Activated CD8-positive, alpha-beta memory T cell treated with anti-CD3 and anti-CD28 coated beads for 24 hours (primary cell): ENCODE measurements at places on chromosomes 2 and 18.

- DNase-seq = no peak
Measured at GRCh38 chr2:42193722-42194187, 24.6 kb downstream of the EML4 start.

DNA sequence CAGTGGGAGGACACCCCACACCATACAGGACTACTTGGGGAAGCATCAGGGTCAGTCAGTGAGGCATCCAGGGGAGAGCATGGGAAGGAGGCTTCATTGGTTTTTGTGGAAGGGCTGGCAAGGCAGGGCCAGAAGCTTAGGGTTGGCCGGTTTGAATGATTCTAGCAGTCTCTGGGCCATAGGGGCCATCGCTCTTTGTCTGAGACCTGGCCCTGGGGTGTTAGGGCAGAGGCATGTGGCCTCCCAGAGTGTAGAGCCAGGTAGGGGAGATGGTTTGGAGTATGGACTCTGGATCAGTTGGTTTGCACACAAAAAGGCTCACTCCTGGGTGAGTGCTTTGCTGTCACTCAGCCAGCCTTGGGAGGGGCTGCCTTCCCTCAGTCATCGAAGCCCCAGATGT, 98.5 kb downstream of the GLI2 start:
- no peak for DNase-seq

DNA sequence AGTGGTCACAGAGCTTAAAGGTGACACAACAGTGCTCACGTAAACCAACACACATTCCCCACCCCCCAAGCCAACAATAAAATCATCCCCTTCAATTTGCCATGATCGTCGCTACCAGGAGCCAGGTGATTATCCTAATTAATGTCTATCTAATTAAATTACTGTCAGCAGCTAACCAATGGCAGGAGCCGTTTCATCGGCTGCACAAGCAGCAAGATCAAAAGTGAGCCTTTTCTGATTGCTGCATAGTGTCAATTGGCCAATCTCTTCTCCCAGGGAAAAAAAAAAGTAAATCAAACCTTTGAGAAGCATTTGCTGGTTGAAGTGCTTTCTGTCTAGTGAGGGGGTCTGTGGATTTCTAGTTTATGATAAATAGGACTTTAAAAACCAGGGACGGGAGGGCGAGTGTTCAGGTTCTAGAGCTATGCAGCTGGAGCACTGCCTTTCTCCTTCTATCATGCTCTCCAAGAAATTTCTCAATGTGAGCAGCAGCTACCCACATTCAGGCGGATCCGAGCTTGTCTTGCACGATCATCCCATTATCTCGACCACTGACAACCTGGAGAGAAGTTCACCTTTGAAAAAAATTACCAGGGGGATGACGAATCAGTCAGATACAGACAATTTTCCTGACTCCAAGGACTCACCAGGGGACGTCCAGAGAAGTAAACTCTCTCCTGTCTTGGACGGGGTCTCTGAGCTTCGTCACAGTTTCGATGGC, at the start of gene TBR1:
TSS of gene TBR1 (plus strand) at position 311 of the 721 bp plus-strand sequence. CDS start at position 425, 114 bp downstream.
- no peak for DNase-seq

DNA sequence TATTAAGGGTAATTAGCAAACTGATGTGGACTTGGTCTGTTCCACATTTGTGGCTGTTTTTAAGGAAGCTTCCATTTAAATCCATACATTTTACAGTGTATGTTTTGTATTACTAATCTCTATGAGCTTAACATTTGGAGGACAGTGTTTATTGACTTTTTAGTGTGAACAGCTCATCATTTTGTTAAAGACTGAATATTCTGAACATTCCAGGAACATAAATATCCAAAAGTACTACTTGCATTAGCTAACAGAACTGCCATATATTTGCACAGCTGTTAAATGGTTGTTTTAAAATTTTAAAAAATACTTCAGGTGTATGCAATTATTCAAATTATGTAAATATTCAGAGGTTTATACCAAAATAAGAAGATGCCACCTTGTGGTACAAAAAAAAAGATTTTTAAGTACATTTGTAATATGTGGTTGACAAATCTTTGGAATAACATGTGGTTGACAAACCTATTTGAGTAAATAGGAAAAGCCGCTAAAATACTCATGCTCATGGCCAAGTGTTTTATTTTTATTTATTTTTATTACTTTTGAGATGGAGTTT, 439.7 kb upstream of the FANCL start:
- DNase-seq = no peak

GRCh38 chr18:43405097-43405496, 127.8 kb upstream of the SYT4 start:
- no peak for DNase-seq

DNA sequence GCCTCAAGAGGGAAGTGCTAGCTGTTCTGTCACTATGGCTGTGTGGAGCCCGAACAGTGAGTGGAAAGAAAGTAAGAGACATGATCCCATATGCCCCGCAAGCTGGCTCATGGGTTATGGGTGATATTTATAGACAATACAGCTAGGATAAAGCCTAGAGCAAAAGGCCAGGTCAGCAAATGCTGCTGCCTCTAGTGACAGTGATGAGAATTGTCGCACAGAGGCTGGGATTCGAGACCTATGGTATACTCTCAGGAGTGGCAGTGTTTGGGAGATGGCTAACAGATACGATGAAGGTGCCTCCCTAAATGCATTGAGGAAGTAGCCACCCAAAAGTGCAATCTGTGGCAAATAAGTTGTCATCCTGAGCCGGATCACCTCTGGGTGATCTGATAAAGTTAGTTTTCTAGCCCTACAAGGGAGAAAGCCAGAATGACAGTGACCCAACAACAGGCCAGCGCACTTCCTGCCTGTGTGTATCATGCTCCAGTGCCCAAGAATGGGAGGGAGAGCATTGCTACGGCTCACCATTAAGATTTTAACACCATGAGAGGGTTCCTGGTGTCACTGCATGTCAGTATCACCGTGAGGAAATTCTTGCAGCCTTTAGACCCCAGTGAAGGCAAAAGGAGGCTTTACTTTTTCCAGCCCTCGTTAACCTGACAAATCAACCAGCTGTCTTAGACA, 92.2 kb upstream of the TGFA start:
- no peak for DNase-seq

DNA sequence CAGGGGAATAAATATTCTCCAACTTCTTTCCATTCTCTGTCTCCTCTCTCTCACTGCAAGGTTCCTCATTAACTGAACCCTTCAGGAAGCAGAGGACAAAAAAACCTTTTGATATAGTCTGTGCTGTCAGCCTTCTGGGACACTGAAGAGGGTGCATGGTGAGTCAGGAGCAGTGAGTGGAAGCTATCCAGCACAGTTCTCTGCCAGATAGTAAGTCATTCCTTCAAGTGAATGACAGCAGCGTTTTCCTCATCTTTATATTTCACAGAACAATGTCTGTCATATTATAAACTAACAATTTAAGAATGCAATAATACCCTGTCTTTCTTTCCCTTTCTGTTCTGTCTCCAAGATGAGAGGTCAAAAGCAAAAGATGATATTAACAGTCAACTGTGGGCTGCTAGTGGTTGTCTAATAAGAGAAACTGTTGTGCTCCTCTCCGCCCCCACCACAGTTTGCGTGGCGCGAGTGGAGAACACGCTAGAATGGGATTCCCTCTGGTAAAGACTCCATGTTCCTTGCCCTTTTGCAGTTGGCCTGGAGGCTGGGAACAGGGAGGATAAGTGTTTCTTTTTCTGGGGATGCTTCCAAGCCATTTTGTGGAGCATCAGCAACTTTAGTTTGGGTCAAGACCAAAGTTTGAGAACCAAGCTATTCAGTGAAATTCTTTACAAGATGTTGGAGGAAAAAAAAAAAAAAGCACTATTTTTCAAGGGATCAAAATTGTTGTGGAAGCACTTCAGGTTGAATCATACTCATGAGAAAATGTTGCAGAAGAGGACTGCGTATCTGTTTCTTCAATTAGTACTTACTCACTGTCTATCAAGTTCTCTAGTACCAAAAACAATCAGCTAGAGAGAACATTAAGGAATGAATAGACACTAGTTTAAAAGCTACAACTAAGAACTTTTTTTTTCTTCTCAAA, 430.2 kb downstream of the SETBP1 start:
- DNase-seq = no peak

GRCh38 chr2:197606180-197606579, 69.2 kb downstream of the RFTN2 start:
- DNase-seq = no peak

DNA sequence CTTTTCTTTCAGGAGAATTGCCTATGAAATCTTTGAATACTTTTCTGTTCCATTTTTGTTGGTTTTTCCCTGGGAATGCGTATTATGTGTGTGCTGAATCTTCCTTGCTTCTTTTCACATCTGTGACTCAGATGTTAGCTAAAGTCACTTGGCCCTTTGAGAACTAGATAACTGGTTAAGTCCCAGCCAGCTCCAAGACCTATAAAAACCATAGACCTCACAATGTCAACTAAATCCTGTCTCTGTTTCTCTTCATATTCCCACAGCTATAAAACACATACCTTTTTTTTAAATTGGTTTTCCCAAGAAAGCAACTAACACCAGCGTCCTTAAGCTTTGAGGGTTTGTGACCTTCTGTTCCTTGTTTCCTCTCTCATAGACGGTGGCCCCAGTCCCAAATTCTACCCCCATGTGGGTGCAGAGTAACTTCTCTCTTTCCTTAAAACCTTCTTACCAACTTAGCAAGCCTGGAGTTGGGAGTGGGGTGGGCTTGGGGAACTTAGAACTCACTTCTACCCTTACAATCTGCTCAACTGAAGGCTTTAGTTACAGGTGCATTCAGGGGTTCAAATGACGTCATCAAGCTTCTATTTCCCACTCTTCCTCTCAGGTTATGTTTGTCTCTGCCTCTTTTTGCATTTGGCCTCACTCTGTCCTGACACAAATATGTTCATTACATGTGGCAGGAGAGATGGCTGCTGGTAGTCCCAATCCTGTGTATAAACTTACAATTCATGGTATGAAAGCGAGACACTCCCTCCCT, 58.1 kb upstream of the TGIF1 start:
- DNase-seq = no peak

- peak; percentile 51 for DNase-seq
Measured at GRCh38 chr2:234479465-234479864, 17.4 kb downstream of the ARL4C start.

- peak; percentile 73 for DNase-seq
Measured at GRCh38 chr2:29010946-29011345, 29.8 kb downstream of the TOGARAM2 start.

- DNase-seq = no peak
Measured at GRCh38 chr18:36015629-36016028, 43.1 kb downstream of the RMP24 start.

GRCh38 chr18:52341103-52341432, 1.1 kb downstream of the DCC start:
- DNase-seq = no peak

- DNase-seq = no peak
Measured at GRCh38 chr2:171320208-171320621, 113.6 kb downstream of the METTL8 start.

- no peak for DNase-seq
Measured at GRCh38 chr2:44688456-44689124, 252.9 kb upstream of the SIX3 start.

DNA sequence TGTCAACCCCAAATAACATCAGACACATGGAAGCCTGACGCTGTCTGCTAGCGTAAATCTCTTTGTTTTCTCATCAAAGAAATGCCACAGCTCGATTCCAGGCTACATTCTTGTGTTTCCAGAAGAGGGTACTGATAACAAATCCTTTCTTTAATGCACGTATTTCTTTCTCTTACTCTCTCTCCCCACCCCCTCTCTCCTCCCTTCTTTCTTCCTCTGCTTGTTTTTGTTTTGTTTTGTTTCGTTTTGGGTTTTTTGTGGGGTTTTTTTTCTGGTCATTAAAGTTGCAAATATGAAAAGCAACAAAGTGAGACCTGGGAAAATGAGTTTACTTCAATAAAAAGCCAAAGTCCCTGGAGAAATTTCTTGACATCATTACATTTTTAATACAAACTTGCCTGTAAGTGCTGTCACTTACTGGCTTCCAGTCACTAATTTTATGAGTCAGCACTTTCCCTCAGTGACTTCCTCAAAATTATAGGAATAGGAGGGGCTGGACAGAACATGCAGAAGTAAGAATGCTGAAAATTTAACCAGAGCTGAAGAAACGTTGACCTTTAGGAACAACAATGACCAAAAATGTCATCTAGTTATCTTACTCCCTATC, 106.7 kb upstream of the NABP1 start:
- DNase-seq = no peak

- no peak for DNase-seq
Measured at GRCh38 chr18:55489034-55489986, 98.7 kb downstream of the TCF4 start.

DNA sequence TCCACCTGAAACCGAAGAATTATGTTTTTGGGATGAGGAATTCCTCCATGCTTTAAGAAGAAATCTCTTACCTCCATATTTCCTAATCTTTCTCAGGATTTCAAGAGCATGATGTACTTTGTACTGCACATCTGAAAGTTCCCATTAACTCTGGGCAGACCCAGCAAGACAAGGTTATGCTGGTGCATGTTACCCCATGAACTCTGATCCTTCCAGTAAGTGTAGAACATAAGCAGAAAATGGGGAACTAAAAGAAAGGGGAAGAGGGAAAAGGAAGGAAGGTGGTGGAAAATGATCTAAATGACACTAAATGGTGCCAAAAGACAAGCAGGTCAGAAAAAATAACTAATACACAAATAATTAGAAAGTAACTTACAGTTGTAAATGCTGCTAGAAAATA, 50.7 kb downstream of the STRN start:
- no peak for DNase-seq

DNA sequence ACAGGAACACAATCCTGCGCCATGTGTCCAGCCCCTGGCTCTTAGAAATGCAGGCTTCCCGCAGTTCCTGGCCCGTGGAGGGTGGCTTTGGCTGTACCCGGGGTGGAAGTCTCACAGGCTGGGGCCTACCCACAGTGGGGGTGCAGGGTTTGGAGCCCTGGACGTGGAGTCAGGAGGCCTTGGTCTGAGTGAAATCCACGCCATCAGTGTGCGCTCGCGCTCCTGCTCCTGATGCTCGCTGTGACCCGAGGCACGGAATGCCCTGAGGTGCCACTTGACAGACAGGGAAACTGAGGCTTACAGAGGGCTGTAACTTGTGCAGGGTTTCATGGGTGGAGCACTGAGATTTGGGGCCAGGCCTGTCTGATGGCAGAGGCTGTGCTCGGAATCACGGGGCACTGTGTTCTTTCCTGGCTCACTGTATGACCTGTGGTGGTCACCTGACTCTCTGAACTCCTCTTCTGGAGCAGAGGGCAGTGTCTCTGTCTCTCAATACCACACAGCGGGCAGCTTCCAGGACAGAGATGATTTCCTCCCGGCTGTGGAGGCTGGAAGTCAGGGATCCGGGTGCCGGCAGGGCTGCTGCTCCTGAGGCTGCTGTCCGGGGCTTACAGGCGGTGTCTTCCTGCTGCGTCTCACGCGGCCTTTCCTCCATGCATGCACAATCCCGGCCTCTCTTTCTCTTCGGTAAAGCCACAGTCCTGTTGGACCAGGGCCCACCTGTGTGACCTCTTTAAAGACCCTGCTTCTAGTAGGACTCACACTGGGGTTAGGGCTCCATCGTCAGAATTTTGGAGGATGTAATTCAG, 25.9 kb upstream of the ALLC start:
- DNase-seq = no peak

DNA sequence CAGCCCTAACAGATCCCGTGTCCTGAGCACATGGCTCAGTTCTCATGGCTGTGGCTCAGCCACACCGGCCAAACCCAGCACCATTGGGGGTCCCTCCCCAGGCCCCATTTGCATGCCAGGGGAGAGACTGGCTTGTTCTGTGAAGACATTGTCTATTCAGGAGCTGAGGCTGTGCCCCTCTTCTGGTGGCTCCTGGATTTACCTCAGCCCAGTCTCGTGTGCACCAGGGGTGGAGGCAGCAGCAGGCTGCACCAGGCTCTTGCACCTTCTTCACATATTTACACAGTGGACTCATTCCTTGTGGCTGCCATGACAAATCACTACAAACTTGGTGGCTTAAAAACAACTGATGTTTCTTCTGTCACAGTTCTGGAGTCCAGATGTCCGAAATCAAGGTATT, 92.4 kb upstream of the ITGA6 start:
- DNase-seq = no peak

GRCh38 chr2:172215936-172216335, 113.2 kb upstream of the DLX2 start:
- DNase-seq = no peak
